ENCODE measurements at places on chromosomes 3 and 15. TPM values are rescaled to one million over a fixed set of nuclear protein-coding genes. Genes with fewer than 3 reads are reported as not detected.

MITF gene
- total RNA-seq, result 75.3 TPM

SPESP1 gene
- 5.3 TPM for total RNA-seq

KLHL24 gene
- 179 TPM for total RNA-seq

- no peak for DNase-seq
Measured at GRCh38 chr15:65996901-65997300, 127.6 kb downstream of the RAB11A start.

GRCh38 chr15:90270502-90271150, 5.2 kb downstream of the NGRN start:
- no peak for DNase-seq

- no peak for DNase-seq
Measured at GRCh38 chr3:67551361-67552016, 102.9 kb downstream of the SUCLG2 start.

SERPINI2 gene
- 3.3 TPM for total RNA-seq

DNA sequence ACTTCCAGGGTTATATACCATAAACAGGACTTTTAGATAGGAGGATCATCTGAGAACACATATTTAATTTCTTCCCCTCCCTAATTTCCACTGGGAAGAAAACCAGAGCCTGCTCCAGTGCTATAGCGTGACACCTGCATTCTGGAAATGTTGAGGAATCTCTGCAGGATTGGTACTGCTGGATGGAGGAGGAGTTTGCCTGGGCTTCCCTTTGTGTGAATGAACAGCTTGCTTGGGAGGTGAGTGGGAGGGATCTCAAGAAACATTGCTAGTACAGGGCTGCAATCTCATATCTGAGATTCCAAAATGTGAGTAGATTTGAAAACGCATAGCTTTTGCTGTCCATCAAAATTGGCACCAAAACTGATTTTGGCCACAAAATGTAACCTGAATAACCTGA, 295.9 kb upstream of the RGMA start:
- no peak for DNase-seq

TM4SF4 gene
- total RNA-seq, result not detected

DNA sequence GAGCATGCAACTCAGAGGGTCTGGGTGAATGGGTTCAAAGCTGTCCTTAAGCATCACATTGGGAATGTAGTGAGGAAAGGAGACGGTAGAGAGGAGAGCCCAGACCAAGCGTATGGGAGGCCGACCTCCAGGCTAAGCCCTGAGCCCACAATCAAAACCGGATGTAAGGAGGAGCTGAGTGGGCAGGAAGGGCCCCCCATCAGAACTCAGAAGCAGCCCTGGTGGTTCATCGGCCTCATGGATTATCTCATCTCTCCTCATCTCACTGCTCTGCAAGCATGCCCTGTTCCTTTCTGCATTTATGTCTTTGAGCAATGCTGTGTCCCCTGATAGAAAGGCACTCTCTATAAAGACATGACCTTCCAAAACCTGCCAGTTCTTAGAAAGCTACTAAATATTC, 6.2 kb downstream of the HDC start:
- DNase-seq, result no peak

AMIGO3 gene
- not detected for total RNA-seq

CPN2 gene
- total RNA-seq, result not detected

CILP gene
- 3.2 TPM for total RNA-seq

DNA sequence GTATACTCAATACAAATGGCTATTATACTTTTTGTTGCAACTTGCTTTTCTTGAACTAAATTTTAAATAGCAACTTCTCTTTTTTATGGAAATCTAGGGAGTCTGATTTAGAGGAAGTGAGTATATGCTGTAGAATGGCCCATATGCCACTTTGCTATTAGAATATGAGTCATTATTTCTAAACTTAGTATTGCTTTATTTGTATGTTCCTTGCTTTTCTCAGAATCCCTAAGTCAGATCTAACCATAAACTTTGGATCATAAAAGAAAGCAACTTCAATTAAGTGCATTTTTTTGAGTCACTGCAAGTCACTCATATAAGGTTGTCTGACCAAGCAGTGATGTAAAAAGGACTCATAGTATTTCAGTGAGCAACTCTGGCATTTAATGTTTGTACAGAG, 17.5 kb upstream of the SPTSSB start:
- no peak for DNase-seq

GRCh38 chr3:171831936-171832335, 11.2 kb upstream of the TMEM212 start:
- DNase-seq, result no peak

DNA sequence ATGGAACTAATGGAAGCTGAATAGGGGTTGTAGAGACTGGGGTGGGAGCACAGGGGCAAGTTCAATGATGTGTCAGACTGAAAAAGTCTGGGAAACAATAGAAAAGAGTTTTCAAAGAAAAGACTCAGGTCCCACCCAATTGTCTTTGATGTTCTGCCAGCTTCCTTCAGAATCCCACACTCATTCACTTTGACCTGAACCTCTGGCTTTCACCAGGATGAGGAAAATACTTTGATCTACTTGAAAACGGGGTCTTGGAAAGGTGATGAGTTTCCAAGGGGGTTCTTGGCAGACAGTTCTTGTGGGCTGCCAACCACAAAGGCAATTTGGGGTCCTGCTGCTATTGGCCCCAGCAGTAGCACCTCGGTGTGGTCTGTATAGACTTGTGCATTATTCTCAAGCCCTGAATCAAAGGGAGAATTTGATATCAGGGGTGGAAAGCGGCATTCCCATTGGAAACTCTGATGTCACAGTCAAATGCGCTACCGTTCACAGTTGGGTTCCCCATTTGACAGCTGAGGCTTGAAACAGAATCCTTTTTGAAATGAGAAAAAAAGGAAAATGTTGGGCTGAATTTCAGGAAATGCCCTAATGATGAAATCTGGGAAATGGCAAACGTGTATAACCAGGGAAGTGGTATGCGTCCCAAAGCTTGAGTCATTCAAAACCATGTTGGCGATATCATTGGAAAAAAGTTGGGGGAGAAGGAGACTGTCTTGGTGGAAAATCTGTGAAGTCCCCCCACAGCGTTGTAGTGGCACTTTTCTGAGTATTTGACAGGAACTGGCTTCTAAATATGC, 229.2 kb upstream of the LRTM1 start:
- DNase-seq, result no peak

- DNase-seq, result no peak
Measured at GRCh38 chr3:129598000-129598381, 8.5 kb downstream of the PLXND1 start.

TRPM1 gene
- total RNA-seq, result not detected

DNA sequence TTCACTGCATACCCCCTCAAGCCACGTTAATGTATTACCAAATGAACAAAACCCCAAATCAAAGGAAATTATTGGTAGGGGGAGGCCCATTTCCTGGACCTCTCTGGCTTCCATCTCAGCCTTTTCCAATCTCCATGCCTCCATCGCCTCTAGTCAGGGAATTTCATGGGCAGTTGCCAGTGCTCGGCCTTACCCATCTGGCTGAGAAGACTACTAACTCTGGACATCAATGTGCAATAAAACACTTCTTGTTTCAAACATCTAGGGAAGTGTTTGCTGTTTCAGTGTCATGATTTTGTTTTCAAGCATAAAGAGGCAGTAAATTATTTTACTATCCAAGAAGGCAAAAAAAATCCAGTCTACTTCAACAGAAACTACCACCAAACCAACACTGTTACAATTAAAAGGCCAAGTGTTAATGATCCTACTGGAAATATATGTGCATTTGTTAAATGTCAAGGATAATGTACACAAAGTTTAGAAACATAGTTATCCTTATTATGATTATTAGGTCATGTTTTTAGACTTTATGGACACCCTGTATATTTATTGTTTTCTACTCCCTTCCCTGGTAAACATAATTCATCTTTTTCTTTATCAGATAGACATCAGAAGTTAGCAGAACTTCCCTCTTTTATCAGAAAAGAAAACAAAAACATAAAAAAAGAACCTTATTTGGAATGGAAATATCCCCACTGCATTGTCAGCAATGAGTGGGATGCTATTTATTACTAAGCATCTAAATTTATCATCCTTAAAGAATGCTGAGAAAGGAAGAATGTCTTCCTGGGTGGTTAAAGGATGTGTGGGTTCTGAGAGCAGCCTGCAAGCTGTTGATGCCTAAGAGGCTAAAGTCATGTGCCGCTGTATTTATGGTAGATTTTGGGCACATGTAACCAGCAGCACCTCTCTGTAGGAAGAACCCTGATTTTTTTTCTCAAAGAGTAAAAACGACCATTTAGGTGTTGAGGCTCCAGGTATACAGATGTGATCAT, 15.2 kb downstream of the LDHAL6B start:
- no peak for DNase-seq

GRCh38 chr3:31247850-31248562, 284.7 kb upstream of the STT3B start:
- no peak for DNase-seq

CIB2 gene
- total RNA-seq, result 59.0 TPM

GRCh38 chr3:38043486-38043885, 4.5 kb downstream of the DLEC1 start:
- DNase-seq, result no peak

LMAN1L gene
- 66.2 TPM for total RNA-seq

GRCh38 chr3:193868590-193868989, 267.4 kb upstream of the HES1 start:
- no peak for DNase-seq

KNL1 gene
- total RNA-seq, result 0.54 TPM

ITPKA gene
- total RNA-seq, result 0.51 TPM

DNA sequence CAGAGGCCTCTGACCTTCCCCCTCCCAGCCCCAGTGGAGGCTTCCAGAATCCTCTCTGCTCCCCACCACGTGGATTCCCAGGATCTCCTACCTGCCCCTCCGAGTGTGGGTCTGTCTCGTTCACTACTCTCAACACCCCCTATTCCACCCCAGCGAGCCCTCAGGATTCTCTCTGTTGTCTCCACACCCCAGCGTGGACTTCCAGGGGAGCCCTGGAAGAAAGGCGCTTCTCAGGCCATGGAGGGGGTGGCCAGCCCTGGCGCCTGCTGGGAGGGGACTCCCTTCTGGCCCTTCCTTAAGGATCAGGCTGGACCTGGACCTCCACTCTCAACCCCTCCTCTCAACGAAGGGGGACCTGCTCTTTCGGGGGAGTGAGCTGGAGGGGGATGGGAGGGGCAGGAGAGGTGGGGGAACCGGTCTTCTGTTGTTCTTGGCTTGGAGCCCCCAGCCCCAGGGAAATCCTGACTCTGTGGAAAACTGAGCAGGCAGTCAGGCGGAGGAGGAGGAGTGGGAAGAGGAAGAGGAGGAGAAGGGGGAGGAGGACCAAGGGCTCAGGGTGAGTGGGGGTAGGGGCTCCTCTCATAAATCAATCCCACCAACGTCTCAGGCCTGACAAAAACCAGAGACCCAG, 32.9 kb downstream of the EPHB3 start:
- no peak for DNase-seq

GNAT1 gene
- total RNA-seq, result not detected

DNA sequence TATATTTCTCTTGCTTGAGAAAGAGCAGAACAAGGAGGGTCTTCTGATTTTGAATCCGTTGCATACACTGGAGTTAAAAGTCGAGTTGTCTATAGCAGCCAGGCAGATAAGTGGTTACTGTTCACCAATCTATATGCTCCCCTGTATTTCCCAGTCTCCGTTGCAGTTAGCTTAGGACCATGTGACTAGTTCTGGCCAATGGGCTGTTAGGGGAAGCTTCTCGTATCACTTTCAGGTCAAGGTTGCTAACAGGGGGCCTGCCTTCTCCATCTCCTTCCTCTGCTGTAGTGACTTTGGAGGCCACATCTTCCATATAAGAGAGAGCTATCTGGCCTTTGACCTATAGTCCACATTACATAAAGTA, 188.5 kb upstream of the KBTBD8 start:
- DNase-seq, result no peak

CLDN16 gene
- not detected for total RNA-seq

CCR1 gene
- total RNA-seq, result 10.7 TPM

DNA sequence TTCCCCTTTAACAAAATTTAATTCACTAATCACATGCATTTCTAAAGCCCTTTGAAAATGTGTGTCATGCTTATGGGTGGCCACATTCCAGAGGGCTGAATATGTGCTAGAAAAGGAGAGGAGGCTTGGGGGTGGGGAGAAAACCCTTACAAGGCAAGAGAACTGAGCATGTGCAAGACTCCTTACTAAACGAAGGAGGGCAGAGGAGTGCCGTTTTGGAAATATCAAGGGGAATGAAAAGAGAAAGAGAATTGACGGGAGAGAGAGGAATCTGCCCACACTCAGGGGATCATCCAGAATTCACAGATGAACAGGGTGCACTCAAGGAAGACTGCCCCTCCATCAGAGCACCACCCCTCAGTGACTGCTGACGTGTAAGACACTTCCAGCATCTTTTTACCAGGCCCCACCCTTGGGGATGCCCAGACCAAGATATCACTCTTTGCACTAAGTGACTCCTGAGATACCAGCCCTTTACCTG, 37.9 kb upstream of the TSC22D2 start:
- DNase-seq, result no peak

DNA sequence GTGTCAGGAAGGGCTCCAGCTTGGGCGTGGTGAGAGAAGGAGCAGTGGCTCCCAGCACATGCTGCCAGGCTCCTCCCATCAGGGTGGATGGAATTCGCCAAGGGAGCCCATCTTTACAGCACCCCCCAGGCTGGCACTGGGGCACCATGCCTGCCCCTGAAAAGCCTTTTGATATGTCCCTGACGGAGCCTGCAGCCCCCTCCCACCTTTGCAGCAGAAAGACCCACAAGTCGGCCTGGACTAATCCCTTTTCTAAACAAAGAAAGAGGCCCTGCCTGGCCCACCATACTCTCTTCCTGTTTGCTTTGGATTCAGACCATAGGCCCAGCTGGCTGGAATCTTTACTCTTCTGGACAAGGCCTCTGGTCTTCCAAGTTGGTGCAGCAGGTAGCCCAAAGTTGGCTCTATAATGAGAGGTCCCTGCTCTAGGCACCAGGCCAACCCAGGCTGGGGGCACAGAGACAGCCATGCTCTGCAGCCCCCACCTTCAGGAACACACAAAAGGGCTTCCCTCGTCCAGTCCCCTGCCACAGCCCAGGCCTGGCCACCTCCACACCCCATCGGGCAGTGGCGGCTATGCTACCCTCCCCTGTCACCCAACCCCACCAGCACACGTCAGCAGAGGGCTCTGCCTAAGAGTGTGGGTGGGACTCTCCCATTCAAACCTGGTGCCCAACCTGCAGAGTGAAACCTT, 5.4 kb downstream of the ANPEP start:
- DNase-seq, result no peak

DNA sequence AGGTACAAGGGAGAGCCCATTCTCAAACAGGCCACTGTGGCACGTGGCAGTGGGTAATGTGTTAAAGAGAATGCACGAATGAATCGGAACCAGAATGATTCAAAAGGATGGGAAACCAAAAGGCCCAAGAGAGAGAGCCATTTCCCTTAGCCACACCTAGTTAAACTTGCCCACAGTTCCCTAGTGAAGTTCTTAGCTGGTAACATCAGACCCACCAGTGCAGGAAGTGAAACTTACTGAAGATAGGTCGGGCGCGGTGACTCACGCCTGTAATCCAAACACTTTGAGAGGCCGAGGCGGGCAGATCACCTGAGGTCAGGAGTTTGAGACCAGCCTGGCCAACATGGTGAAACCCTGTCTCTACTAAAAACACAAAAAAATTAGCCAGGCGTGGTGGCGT, 97.1 kb downstream of the MEX3B start:
- DNase-seq, result no peak

GRCh38 chr3:54366839-54367238, 244.5 kb downstream of the CACNA2D3 start:
- DNase-seq, result no peak

Measured in right cardiac atrium (tissue), 5 donors.